Spleen (tissue), 13 donors: ENCODE measurements at places on chromosomes 16 and 17. TPM values are rescaled to one million over a fixed set of nuclear protein-coding genes. Genes with fewer than 3 reads are reported as not detected.
A peak's percentile ranks its signal among the peaks of the same experiment; 100 is the strongest.

- peak within 1 kb of the TSS; percentile 39 for H3K4me3 ChIP-seq
- H3K36me3 ChIP-seq: peaks cover 9% of the 10 kb centered on the region
- DNase-seq: peak; percentile 98
- no peaks in the 10 kb centered on the region for H3K27me3 ChIP-seq
- peaks cover 36% of the 10 kb centered on the region for H3K4me1 ChIP-seq
These were observed at the start of gene ATP6V0A1 for GRCh38 chr17:42458497-42459255. Gene ATP6V0A1 (plus strand): TSS chr17:42458878. CDS start chr17:42460895, 2,017 bp downstream.

UNC13D gene
- 86.1 TPM for polyA plus RNA-seq

DNA sequence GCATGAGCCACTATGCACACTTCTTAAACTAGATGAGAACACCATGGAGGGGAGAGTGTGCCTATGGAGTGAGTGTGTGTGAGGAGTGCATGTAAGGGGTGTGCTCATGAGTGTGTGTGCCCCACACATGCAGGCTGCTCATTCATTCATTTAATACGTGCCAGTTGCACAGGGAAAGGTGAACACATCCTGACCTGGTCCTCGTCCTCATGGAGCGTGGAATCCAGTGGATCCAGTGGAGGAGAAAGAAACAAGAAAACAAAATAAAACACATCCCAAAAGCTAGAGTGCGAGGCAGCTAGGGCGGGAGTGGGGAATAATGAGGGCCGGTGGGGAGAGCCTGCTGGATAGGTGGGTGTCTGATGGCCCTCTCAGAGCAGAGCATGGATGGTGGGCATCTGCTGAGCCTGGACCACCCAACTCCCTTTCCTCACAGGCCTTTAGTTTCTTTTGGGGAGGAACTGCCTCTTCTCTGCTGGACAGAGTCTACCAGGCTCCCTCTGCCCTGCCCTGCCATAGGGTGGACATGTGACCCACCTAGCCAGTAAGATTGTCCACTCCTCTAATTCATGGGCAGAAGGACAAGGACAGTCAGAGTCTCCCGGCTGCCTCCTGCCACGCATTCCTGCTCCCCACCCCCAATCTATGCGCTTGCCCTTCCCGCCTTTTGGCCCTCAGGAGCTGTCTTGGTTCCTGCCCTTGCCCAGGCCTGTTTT, 204.3 kb downstream of the RAB11FIP4 start:
- H3K36me3 ChIP-seq: no peaks in the 10 kb centered on the region
- H3K4me1 ChIP-seq: peaks cover 8% of the 10 kb centered on the region
- no peak overlapping the region for H3K4me3 ChIP-seq

- H3K4me3 ChIP-seq: peak overlapping the region; percentile 54
- H3K36me3 ChIP-seq: no peaks in the 10 kb centered on the region
- H3K4me1 ChIP-seq: no peaks in the 10 kb centered on the region
- H3K27me3 ChIP-seq: no peaks in the 10 kb centered on the region
- H3K27ac ChIP-seq: no peak overlapping the region
- DNase-seq: no peak
These were observed 284 bp upstream of the COPZ2 start for GRCh38 chr17:48037838-48038323.

GRCh38 chr16:48538746-48539484, 71.1 kb downstream of the N4BP1 start:
- peaks cover 46% of the 10 kb centered on the region for H3K4me1 ChIP-seq
- H3K27me3 ChIP-seq: no peaks in the 10 kb centered on the region
- H3K36me3 ChIP-seq: peaks cover 30% of the 10 kb centered on the region
- no peak for DNase-seq
- H3K4me3 ChIP-seq: no peak overlapping the region
- H3K27ac ChIP-seq: no peak overlapping the region

GRCh38 chr17:6494239-6494941, 50.1 kb downstream of the PIMREG start:
- DNase-seq: peak; percentile 32
- H3K27me3 ChIP-seq: no peaks in the 10 kb centered on the region
- no peaks in the 10 kb centered on the region for H3K36me3 ChIP-seq
- peaks cover 80% of the 10 kb centered on the region for H3K4me1 ChIP-seq
- no peak overlapping the region for H3K4me3 ChIP-seq

DNA sequence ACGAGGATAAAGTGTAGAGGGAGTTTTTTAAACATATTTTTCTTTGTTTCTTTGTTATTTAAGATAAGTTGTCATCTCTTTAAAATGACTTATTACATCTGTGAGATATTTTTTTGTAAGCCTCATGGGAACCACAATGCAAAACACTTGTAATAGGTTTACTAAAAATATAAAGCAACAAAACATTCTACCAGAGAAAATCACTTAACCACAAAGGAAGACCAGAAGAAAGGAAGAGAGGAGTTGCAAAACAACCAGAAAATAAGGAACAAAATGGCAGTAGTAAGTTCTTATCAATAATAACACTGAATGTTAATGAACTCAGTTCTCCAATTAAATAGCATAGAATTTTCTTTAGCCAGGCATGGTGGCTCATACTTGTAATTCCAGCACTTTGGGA, 22.9 kb downstream of the DHRS7B start:
- H3K27me3 ChIP-seq: no peaks in the 10 kb centered on the region
- H3K27ac ChIP-seq: peak overlapping the region; percentile 67
- no peak for DNase-seq
- H3K36me3 ChIP-seq: no peaks in the 10 kb centered on the region
- H3K4me1 ChIP-seq: no peaks in the 10 kb centered on the region
- H3K4me3 ChIP-seq: no peak overlapping the region

GRCh38 chr16:23131931-23132621, 17.2 kb downstream of the USP31 start:
- no peak for DNase-seq
- no peaks in the 10 kb centered on the region for H3K4me1 ChIP-seq
- no peaks in the 10 kb centered on the region for H3K36me3 ChIP-seq
- H3K27me3 ChIP-seq: no peaks in the 10 kb centered on the region

GAS7 gene
- polyA plus RNA-seq: 4.1 TPM

WNT9B gene
- polyA plus RNA-seq: 0.03 TPM

DNA sequence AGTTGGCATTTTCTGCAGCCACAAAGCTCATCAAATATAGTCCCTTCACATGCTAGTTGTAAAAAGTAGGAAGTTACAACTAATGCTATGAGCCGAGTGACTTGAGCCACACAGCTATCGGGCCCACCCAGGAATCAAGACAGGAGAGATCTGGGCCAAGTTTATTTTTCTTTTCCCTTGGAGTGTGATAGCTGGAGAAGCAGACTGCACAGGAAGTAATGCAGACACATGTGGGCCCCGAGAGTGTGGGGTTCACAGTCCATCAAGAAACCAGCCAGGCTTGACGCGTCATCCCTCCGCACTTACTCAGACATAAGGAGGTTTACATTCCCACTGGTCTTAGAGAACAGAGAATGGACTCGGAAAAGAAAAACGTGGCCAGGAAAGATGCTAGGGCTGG, 403.1 kb upstream of the CDH11 start:
- H3K36me3 ChIP-seq: no peaks in the 10 kb centered on the region
- H3K4me3 ChIP-seq: no peak overlapping the region

GRCh38 chr17:76122431-76123190, 18.4 kb downstream of the FOXJ1 start:
- peaks cover 5% of the 10 kb centered on the region for H3K4me1 ChIP-seq
- no peaks in the 10 kb centered on the region for H3K27me3 ChIP-seq
- DNase-seq: no peak

- H3K4me3 ChIP-seq: no peak overlapping the region
- H3K36me3 ChIP-seq: no peaks in the 10 kb centered on the region
- no peak for DNase-seq
- H3K4me1 ChIP-seq: peaks cover 24% of the 10 kb centered on the region
These were observed 151.0 kb downstream of the SEC14L1 start for GRCh38 chr17:77291591-77292386.

DNA sequence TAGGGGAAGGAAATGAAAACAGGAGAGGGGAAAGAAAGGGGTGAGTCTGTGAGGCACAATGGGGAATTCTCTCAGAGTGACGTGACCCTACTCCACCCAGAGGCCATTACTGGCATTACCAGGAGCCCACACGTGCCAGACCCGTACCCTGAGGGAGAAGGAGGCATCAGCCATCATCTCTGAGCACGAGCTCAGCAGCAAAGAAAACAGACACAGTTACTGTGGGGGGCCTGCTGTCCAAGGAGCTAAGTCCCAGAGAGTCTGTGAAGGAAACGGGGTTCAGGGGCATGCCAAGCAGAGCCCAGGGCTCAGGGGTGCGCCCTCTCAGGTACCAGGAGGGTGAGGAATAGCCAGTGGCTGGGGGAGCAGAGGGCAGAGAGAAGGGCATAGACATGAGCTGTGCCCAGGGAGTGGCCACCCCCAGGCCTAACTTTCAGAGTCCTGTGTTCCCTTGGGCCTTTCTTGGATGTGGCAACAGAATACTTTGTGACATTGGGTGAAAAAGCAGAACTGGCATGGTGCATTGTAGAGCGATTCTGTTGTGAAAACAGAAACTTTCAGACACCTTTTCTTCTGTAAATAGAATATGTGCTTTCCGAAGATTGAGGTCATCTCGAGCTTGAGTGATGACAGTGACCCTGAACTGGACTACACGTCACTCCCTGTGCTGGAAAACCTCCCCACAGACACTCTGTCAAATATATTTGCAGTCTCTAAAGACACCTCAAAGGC, 11.3 kb downstream of the TAF1C start:
- H3K36me3 ChIP-seq: peaks cover 28% of the 10 kb centered on the region
- H3K27me3 ChIP-seq: no peaks in the 10 kb centered on the region
- H3K4me3 ChIP-seq: no peak overlapping the region
- H3K27ac ChIP-seq: peak overlapping the region; percentile 81
- peaks cover 50% of the 10 kb centered on the region for H3K4me1 ChIP-seq

- H3K4me1 ChIP-seq: peaks cover 81% of the 10 kb centered on the region
- H3K27me3 ChIP-seq: no peaks in the 10 kb centered on the region
- H3K4me3 ChIP-seq: no peak overlapping the region
- no peak overlapping the region for H3K27ac ChIP-seq
- peaks cover 18% of the 10 kb centered on the region for H3K36me3 ChIP-seq
- no peak for DNase-seq
These were observed 39.7 kb downstream of the ARHGAP17 start for GRCh38 chr16:24975428-24975889.

DNA sequence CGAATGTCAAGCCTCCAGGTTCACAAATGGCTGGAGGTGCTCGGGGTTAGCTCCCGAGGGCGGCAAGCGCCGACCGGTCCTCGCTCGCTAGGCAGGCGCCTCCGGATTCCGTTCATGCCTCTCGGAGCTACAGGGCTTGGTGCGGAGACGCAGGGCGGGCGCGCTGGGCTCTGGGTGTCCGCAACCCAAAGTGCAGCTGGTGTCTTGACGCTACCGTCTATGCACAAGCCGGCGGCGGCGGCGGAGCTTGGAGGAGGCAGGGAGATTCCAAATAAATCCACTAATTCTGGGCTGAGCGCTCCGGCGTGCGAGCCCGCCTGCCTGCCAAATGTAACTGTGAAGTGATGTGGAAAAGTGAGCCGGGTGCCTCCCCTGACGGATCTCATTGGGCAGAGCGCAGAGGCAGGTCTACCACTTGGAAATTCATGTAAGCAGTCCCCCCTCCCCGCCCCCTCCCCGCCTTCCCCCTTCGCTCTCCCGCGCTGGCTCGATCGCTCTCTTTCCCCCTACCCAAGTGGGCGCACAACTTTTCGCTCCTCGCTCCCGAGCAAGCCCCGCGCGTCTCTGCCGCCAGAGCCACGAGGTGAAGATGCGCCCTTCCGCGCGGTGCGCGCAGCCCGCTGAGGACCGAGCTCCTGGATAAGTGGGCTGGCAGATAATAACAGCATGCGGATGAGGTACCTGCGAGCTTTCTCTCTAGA, at the start of gene CDH8:
Gene CDH8 (minus strand): TSS at position 338 of the 701 bp plus-strand sequence. CDS start 15,035 bp downstream, outside the sequence.
- peak within 1 kb of the TSS; percentile 17 for H3K4me3 ChIP-seq
- peaks cover 25% of the 10 kb centered on the region for H3K27me3 ChIP-seq
- no peak within 1 kb of the TSS for H3K27ac ChIP-seq
- H3K36me3 ChIP-seq: no peaks in the 10 kb centered on the region
- H3K4me1 ChIP-seq: peaks cover 15% of the 10 kb centered on the region

- DNase-seq: no peak
- H3K36me3 ChIP-seq: no peaks in the 10 kb centered on the region
- H3K27ac ChIP-seq: peak overlapping the region; percentile 67
- no peaks in the 10 kb centered on the region for H3K27me3 ChIP-seq
- H3K4me3 ChIP-seq: no peak overlapping the region
- peaks cover 42% of the 10 kb centered on the region for H3K4me1 ChIP-seq
These were observed 3.9 kb upstream of the ARHGAP17 start for GRCh38 chr16:25018972-25019617.

GRCh38 chr16:83404261-83404660, 403.5 kb upstream of the HSBP1 start:
- no peaks in the 10 kb centered on the region for H3K27me3 ChIP-seq
- H3K36me3 ChIP-seq: no peaks in the 10 kb centered on the region
- no peak for DNase-seq
- H3K4me3 ChIP-seq: no peak overlapping the region

- no peak for DNase-seq
- H3K4me1 ChIP-seq: no peaks in the 10 kb centered on the region
- H3K4me3 ChIP-seq: no peak overlapping the region
- no peaks in the 10 kb centered on the region for H3K36me3 ChIP-seq
- H3K27me3 ChIP-seq: no peaks in the 10 kb centered on the region
These were observed 120.9 kb upstream of the HS3ST2 start for GRCh38 chr16:22692916-22693637.

- H3K4me3 ChIP-seq: no peak overlapping the region
- peak overlapping the region; percentile 91 for H3K27ac ChIP-seq
- no peaks in the 10 kb centered on the region for H3K27me3 ChIP-seq
- H3K4me1 ChIP-seq: peaks cover 100% of the 10 kb centered on the region
These were observed 317.6 kb downstream of the SEC14L1 start for GRCh38 chr17:77458202-77459017.

DNA sequence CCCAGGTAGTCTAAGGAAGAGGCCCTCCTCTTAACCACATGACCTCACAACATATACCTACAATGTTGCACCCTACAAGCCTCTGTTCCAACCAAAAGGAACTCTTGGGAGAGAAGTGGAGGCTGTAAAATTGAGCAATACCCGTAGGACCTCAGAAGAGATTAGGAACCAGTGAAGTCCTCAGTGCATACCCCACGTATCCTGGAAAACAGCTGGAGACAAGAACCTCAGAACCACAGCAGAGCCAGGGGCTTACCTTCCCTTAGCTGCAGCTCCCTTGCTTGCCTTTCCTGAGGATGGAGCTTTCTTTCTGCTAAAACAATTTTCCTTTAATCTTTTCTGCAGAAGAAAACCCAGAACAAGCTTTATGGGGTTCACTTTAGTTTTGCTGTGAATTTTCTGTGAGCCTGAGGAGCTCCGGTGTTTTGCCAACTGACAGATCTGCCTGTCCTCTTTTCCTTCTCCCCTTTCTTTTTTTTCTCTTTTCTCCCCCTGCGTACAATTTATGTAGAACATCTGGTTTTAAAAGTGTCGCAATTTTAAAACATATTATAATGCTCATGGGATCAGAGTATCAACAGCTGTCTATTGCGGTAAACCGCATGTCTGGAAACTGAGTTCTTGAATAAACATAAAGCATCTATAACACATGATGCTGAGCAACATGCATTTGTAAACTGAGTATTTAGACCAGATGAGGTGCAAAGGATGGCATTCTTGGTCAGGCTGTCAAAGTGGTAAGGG, 226.4 kb upstream of the MAF start:
- H3K27me3 ChIP-seq: no peaks in the 10 kb centered on the region
- H3K36me3 ChIP-seq: no peaks in the 10 kb centered on the region
- DNase-seq: no peak
- H3K4me1 ChIP-seq: no peaks in the 10 kb centered on the region

MYH13 gene
- polyA plus RNA-seq: 0.02 TPM

TNFSF13 gene
- polyA plus RNA-seq: 23.4 TPM

MMP28 gene
- 3.5 TPM for polyA plus RNA-seq

GRCh38 chr17:32112416-32112815, 29.9 kb upstream of the RHOT1 start:
- H3K4me3 ChIP-seq: no peak overlapping the region
- H3K27me3 ChIP-seq: no peaks in the 10 kb centered on the region
- H3K36me3 ChIP-seq: no peaks in the 10 kb centered on the region
- no peak overlapping the region for H3K27ac ChIP-seq
- H3K4me1 ChIP-seq: peaks cover 2% of the 10 kb centered on the region

IL4R gene
- polyA plus RNA-seq: 48.9 TPM

TEKT3 gene
- 0.78 TPM for polyA plus RNA-seq

MED13 gene
- 4.0 TPM for polyA plus RNA-seq

GRCh38 chr16:11619327-11619851, 32.7 kb upstream of the LITAF start:
- peak overlapping the region; percentile 62 for H3K27ac ChIP-seq
- no peaks in the 10 kb centered on the region for H3K27me3 ChIP-seq
- H3K36me3 ChIP-seq: no peaks in the 10 kb centered on the region
